ENCODE measurements at places on chromosomes 12 and 14. TPM values are rescaled to one million over a fixed set of nuclear protein-coding genes. Genes with fewer than 3 reads are reported as not detected.

The HOXC9 gene
- not detected for total RNA-seq

The GPR135 gene
- 1.7 TPM for total RNA-seq

The SERPINA1 gene
- total RNA-seq = 15.5 TPM

DNA sequence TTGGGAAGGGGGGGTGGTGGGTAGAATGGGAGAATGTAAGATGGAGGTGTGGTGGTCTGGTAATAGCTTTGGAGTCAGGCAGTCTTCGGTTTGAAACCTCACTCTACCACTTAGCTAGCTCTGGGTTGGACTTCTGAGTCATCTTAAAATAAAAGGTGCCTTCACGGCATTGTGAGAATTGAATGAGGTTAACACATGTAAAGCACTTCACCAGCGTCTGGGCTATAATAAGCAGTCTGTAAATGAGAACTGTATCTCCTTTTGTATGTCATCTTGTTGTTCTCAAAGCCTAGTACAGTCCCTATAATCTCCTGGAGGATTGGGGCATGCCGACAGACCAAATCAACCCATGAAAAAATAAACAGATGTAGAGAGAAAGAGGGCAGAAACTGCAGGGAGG, 11.2 kb downstream of the C2CD5 start:
- DNase-seq = no peak
- peaks cover 24% of the 10 kb centered on the region for H3K4me1 ChIP-seq
- H3K27ac ChIP-seq = peak overlapping the region; percentile 4
- peaks cover 14% of the 10 kb centered on the region for H3K36me3 ChIP-seq
- H3K27me3 ChIP-seq = no peaks in the 10 kb centered on the region

DNA sequence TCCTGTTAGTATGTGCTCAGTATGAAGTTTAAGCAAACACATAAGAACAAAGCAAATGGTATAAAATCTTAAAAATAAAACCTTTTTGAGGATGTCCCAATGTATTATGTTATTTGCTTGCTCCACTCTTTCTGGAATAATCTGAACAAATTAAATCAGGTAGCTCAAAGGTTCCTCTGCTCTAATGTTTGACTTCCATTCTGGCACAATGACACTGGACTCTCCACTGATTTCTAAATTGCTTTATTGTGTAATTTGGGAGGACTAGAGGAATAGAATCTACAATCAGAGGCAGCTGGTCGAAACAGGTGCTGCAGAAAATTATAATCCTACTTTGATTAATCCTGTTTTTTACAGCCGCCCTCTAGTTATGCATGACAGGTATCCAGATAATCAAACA, 523.7 kb upstream of the FOXG1 start:
- no peak overlapping the region for H3K27ac ChIP-seq
- no peaks in the 10 kb centered on the region for H3K27me3 ChIP-seq
- H3K36me3 ChIP-seq = no peaks in the 10 kb centered on the region
- H3K4me3 ChIP-seq = no peak overlapping the region
- H3K4me1 ChIP-seq = no peaks in the 10 kb centered on the region

The GPR137C gene
- total RNA-seq = 0.70 TPM

DNA sequence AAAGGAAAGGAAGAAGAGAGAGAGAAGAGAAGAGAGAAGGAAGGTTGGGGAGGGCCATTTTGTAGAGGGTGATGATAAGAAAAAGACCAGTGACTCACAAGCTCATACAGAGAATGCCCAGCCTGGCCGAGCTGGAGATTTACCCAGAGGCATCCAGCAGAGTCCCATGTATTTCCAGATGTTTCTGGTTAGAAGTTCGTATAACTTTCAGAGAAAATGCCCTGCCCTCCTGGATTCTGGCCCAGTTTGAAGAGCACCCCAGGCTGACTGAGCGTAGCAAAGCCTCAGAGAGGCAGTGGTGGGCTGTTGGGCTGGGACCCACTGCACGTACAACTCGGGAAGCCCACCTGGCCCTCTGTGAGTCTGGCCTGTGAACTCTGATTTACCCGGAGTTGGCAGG, 221.8 kb downstream of the SLC41A2 start:
- H3K27me3 ChIP-seq = no peaks in the 10 kb centered on the region
- no peaks in the 10 kb centered on the region for H3K36me3 ChIP-seq
- H3K27ac ChIP-seq = peak overlapping the region; percentile 91

DNA sequence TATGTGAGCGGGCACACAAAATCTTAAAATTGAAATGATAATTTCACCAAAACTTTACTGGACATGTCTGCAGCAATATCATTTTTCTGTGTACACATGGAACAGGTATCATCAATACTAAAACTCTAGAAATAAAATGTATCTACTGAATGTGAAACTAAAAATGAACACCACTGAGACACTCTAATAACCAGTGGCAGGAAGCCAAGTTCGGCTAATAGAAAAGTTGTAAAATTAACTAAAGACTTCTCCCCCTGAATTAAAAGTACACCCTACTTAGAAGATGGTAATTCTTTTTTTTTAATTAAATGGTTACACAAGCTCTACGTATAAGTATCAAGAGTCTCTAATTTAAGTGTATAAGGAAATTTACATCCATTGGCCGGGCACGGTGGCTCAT, 227.2 kb downstream of the MED13L start:
- no peaks in the 10 kb centered on the region for H3K36me3 ChIP-seq
- no peak overlapping the region for H3K27ac ChIP-seq
- no peak for DNase-seq

- no peak for DNase-seq
- H3K4me1 ChIP-seq = peaks cover 3% of the 10 kb centered on the region
- no peak overlapping the region for H3K4me3 ChIP-seq
- H3K27ac ChIP-seq = no peak overlapping the region
Measured at GRCh38 chr14:103329401-103330347, 4.4 kb upstream of the EIF5 start.

The COPS7A gene
- total RNA-seq = 17.9 TPM

GRCh38 chr14:85584481-85584880, 54.5 kb downstream of the FLRT2 start:
- no peak overlapping the region for H3K4me3 ChIP-seq
- no peaks in the 10 kb centered on the region for H3K4me1 ChIP-seq
- no peak for DNase-seq
- H3K27me3 ChIP-seq = no peaks in the 10 kb centered on the region

- DNase-seq = no peak
- H3K4me1 ChIP-seq = peaks cover 7% of the 10 kb centered on the region
- H3K36me3 ChIP-seq = no peaks in the 10 kb centered on the region
- H3K27me3 ChIP-seq = peaks cover 71% of the 10 kb centered on the region
- H3K4me3 ChIP-seq = no peak overlapping the region
- H3K27ac ChIP-seq = no peak overlapping the region
Measured at GRCh38 chr12:52555577-52555976, 2.6 kb upstream of the KRT71 start.

DNA sequence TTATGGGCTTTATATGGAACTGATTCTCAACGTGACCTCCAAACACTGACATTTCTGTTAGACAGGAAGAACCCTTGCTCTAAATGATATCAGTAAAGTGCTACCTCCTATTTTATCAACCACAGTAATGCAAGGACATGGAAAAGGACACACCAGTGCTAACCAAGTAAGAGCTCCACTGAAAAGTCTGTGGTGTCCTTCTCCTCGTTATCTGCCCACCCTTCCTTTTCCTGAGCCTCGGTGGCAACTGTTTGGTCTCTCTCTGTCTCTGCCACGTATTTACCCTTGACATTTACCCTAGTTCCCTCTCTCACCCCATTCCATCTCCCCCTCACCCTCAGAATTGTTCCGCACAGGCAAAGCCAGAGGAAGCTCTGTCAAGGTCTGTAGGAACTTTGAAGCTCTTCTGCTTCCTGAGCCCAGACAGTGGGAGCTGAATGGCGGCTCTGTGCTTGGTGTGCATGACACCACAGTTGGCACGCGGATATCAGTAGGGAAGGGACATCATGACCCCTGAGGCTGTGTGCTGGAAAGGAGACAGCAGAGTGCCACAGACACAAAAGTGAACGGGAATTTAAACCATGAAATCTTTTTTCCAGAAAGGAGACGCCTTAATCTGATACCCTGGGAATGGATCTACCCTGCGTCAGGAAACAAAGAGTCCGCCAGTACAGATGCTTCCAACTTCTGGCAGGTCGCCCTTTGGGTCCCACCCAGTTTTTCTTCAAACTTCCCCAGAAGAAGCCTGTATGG, 50.8 kb downstream of the NTN4 start:
- H3K4me3 ChIP-seq = no peak overlapping the region
- H3K27me3 ChIP-seq = peaks cover 6% of the 10 kb centered on the region
- peaks cover 3% of the 10 kb centered on the region for H3K4me1 ChIP-seq
- H3K27ac ChIP-seq = no peak overlapping the region
- no peaks in the 10 kb centered on the region for H3K36me3 ChIP-seq
- DNase-seq = no peak

DNA sequence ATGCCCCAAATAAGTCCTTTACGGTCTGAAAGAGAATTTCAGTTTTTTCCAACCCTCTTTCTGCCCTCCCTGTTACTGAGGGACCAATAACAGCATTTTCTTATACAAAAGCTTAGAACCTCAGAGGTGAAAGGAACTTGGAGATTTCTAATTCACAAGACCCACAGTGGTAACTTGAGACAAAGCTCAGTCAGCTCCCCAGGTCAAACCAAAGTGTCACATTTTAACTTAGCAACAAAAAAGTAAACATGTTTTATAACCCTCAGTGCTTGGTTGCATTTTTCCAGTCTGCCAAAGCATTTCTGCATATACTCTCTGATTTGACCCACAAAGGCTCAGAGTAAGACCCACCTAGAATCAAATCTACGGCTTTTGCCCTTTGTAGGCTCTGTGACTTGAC, 415.2 kb downstream of the VRK1 start:
- H3K27me3 ChIP-seq = peaks cover 7% of the 10 kb centered on the region
- H3K4me1 ChIP-seq = peaks cover 2% of the 10 kb centered on the region
- DNase-seq = no peak
- H3K4me3 ChIP-seq = no peak overlapping the region

The FOXM1 gene
- total RNA-seq = 1.0 TPM

DNA sequence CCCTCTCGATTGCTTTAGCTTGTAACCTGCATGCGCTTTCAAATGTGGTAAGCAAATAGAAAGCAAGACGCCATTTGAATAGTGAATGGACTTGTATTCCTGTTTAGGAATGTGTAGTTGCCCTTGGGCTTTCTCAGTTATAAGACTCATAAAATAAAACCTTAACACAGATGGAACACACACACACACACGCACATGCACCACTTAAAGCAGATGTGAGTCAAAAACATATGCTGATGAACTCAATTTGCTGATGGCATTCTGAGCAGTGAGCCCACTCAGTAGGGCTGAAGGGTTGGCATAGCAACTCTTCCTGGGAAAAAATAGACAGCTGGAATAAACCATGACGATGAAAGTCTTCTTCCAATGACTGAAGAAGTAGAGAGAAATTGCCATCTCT, 360.5 kb downstream of the APAF1 start:
- no peak overlapping the region for H3K4me3 ChIP-seq
- H3K4me1 ChIP-seq = no peaks in the 10 kb centered on the region
- peaks cover 43% of the 10 kb centered on the region for H3K27me3 ChIP-seq
- no peak for DNase-seq

- H3K27ac ChIP-seq = no peak overlapping the region
- H3K27me3 ChIP-seq = peaks cover 10% of the 10 kb centered on the region
- DNase-seq = no peak
- no peaks in the 10 kb centered on the region for H3K4me1 ChIP-seq
- peaks cover 3% of the 10 kb centered on the region for H3K36me3 ChIP-seq
- no peak overlapping the region for H3K4me3 ChIP-seq
Measured at GRCh38 chr12:71397433-71397954, 42.1 kb upstream of the LGR5 start.

DNA sequence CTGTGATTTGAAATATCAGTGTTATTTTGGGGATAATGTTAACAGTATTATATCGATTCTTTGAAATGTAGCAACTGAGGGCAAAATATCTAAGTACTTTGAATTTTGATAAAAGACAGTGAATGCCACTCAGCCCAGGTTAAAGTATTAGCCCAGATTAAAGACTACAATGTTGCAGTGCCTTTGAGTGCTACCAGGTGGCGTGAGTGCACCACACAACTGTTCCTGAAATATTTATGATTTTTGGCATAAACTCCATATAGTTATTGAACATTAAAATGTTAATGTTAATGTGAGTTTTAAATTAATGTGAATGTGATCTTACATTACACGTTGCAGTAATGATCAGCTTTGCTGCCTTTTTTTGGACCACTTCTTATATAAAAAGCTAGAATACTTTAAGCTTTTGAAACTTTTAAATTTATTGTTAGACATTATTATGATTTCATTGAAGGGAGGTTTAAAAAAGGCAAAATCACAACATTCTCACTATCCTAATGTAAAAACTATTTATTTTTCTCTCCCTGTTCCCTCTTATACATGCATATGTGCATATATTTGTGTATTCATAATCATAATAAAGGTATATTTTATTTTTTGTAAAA, 22.5 kb downstream of the MRPS35 start:
- DNase-seq = no peak
- H3K36me3 ChIP-seq = peaks cover 8% of the 10 kb centered on the region
- H3K4me1 ChIP-seq = peaks cover 3% of the 10 kb centered on the region
- no peak overlapping the region for H3K4me3 ChIP-seq

DNA sequence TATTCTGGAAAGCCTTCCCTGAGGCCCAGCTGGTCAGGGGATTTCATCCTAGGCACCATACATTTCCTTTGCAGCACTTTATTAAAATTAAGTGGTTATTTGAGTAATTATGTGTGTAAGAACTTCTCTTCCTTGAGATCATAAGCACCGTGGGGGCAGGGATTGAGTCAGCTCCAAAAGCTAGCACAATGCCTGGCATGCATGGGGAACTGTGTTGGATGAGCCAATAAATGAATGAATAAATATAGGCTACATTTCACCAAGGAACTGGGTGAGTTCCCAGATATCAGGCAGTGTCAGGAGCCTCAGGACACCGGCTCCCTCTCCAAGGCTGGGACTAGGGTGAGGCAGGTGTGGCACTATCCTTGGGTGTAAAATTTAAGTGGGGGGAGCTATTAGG, 82.8 kb upstream of the FBXO21 start:
- H3K27me3 ChIP-seq = peaks cover 20% of the 10 kb centered on the region
- no peak overlapping the region for H3K27ac ChIP-seq
- no peaks in the 10 kb centered on the region for H3K36me3 ChIP-seq
- H3K4me3 ChIP-seq = no peak overlapping the region

GRCh38 chr14:92924247-92924646, 1.3 kb downstream of the CHGA start:
- peak overlapping the region; percentile 41 for H3K4me3 ChIP-seq
- H3K4me1 ChIP-seq = peaks cover 2% of the 10 kb centered on the region
- no peaks in the 10 kb centered on the region for H3K36me3 ChIP-seq
- H3K27ac ChIP-seq = no peak overlapping the region

DNA sequence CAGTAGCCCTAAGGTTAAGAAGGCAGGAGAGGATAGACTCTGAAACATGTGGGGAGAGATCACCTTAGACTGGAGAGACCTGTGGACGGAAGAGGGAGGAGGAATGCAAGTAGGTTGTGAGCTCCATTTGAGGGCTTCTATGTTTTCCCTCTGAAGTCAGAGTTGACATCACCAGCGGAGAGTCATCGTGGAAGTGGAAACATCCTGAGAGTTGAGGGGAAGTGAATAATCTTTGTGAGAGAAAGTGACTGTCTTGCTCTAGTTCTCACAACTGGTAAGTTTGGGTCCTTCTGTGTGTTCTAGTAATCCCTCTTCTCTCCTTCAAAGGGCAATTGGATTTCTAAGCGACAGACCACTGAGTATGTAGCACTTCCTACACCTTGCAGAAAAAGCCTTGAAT, 103.6 kb upstream of the CCND2 start:
- H3K36me3 ChIP-seq = peaks cover 2% of the 10 kb centered on the region
- no peaks in the 10 kb centered on the region for H3K27me3 ChIP-seq
- peak overlapping the region; percentile 69 for H3K27ac ChIP-seq
- no peak for DNase-seq
- H3K4me1 ChIP-seq = peaks cover 19% of the 10 kb centered on the region
- H3K4me3 ChIP-seq = peak overlapping the region; percentile 31
